Stimulated activated CD8-positive, alpha-beta memory T cell treated with anti-CD3 and anti-CD28 coated beads, Interleukin-7, amount 100 ng/mL, for 48 hours (primary cell): ENCODE measurements at places on chromosomes 7 and 10.

DNA sequence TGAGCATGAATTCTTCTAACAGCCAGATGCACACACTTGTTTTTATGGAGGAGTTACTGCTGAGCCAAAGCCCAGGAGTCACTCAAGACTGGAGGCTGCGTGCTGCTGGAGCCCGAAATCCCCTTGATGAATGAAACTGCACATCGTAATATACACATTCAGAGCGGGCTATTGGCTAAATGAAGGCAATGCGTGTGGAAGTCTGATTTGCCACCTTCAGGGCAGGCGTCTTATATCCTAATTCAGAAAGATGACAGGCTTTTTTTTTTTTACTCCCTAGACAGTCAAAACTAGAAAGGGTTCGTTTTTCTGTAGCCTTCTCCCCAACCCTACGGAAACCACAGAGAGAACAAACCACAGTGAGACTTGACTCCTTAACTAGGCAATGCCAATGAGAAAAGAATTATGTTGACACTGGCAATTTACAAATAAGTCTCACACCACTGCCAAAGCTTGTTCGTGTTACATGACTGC lies 227.2 kb upstream of the KLF14 start:
- DNase-seq: peak; percentile 39

DNA sequence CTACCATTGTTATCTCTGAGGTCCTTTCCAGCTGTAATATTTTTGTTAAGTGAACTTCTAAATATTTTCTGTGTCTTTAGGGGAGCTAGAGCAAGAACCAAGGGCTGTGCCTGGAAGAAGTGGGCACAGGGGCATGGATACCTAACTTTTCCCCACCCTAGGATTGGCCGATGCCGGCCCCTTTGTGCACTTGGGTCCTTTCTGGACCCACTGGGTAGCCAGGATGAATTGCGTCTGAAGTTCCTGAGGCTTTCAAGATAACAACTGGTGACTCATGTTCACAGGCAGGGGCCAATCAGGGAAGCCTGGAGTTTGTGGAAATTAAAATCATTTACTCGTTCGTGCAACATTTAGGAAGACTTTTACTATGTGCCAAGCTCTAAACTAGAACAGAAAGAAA lies 758 bp downstream of the DPCD start:
- DNase-seq: no peak

- no peak for DNase-seq
These were observed 259.0 kb downstream of the CXCL12 start for GRCh38 chr10:44125879-44126278.

- no peak for DNase-seq
These were observed 490.4 kb downstream of the DNAJB6 start for GRCh38 chr7:157827045-157827862.

DNA sequence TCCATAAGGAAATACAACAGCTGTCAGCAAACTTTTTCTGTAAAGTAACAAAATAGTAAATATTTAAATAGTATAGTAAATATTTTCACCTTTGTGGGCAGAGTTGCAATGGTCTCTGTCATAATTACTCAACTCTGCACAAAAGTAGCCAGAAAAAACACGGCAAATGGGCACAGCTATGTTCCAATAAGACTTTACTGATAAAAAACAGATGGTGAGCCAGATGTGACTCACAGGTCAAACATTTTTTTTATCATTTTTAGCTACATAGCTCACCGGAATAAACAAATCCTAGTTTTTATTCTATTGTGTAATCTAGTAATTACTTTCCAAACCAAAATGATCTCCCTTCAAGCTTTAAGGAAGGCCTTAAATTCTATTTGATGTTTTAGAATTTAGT lies 55.3 kb downstream of the NCAPG2 start:
- no peak for DNase-seq

- DNase-seq: no peak
These were observed 37.1 kb downstream of the SNX10 start for GRCh38 chr7:26328498-26329390.

DNA sequence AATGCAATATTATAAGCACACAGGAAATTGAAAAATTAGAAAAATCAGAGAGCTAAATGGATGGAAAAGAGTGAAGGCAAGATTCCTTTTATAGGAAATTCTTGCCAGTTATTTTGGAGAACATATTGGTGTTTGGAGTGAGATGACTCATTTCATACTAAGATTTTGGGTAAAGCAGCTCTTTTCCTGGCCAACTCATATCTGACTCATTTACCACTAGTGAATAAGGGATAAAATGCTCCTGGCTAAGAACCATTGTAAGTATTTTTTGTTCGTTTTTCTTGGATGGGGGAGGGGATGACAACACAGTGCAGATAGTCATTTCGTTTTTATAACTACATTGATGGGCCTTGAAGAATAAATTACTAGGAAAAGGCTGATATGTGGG lies 139.3 kb downstream of the TWIST1 start:
- DNase-seq: no peak

DNA sequence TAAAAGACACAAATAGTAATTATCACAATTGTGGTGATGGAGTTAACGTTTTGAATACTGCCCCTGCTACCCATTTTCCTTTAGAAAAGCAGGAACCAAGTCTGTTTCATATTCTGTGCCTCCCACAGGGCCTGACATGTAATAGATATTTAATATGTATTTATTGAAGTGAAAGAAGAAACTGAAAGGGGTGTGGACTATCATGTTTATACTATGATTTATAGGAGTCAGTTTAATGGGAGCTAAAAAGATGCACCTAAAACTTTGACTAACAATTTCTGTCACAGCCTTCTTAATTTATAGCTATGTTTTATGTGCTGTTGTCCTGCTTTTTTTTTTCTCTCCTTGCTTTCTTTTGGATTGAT lies 24.1 kb upstream of the BHLHA15 start:
- DNase-seq: no peak

DNA sequence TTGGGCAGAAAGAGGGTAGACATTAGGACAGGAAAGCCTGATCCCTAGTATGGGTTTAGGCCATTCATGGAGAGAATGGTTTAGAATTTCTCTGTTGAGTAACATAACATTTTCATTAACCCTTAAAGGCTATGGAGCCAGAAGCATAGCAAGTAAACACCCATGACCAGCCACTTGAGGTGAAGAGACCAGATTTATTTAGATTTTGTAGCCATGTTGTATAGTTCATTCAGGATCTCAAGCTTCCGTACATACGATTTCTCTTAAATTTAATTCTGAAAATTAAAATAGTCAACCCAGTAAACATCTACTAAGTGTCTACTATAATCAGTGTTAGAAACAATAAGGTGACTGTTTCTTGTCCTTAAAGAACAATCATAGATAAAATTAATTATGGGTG lies 51.5 kb downstream of the CPED1 start:
- no peak for DNase-seq

- DNase-seq: no peak
These were observed 346.7 kb upstream of the ANKRD30A start for GRCh38 chr10:36778651-36779050.

DNA sequence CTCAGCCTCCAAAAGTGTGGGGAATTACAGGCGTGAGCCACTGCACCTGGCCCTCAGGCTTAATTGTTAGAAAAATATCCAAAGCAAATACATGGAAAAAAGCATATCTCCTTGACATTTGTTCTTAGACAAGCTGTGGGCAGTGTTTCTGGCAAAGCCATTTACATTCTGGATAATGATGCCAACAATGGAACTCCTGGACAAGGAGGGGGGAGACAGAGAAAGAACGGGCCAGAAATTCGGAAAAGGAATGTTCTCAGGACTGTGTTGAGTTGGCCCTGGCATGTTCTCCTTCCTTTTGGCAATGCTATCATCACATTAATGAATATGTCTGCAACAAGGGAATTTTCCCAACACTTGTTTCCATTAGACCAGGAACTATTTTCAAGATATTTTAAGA lies 88.7 kb downstream of the UBE2H start:
- no peak for DNase-seq

GRCh38 chr7:40346554-40346953 lies 211.7 kb downstream of the SUGCT start:
- no peak for DNase-seq

DNA sequence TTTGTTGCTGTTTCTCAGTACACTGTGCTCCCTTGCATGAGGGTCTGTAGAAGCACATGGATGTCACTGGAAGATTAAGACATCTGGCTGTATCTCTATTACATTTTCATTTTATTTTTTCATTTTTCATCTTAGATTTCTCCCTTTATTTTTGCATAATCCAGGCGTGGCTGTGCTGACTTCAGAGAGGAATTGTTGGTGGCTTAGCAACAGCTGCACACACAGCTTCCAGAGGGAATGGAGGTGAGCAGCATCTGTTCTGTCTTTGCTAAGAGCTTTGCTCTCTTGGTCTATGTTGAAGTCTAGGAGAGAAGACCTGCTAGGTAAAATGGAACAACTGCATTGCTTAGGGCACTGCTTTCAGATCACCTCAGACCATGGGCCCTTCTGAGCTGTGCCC lies 254.4 kb upstream of the SP4 start:
- DNase-seq: no peak

- DNase-seq: no peak
These were observed 1.9 kb downstream of the COX15 start for GRCh38 chr10:99730026-99730425.

DNA sequence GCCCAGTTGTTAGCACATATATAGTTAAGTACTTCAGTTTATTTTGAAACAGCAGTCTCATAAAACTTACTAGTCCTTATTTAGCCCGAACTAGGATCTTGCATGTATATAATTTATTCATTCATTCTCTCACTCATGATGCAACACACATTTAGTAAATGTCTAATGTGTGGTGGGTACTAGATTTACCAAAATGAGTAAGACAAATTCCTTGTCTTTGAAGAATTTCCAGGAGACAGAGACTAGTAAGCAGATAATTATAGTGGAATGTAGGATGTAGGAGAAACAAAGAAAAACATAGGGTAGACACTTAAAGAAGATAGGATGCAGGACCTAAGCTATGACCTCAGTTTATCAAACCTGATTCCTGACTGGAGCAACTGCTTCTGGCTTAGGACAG lies 120.2 kb upstream of the AMPH start:
- DNase-seq: no peak

- no peak for DNase-seq
These were observed 347.8 kb downstream of the IPMK start for GRCh38 chr10:57919864-57920263.

DNA sequence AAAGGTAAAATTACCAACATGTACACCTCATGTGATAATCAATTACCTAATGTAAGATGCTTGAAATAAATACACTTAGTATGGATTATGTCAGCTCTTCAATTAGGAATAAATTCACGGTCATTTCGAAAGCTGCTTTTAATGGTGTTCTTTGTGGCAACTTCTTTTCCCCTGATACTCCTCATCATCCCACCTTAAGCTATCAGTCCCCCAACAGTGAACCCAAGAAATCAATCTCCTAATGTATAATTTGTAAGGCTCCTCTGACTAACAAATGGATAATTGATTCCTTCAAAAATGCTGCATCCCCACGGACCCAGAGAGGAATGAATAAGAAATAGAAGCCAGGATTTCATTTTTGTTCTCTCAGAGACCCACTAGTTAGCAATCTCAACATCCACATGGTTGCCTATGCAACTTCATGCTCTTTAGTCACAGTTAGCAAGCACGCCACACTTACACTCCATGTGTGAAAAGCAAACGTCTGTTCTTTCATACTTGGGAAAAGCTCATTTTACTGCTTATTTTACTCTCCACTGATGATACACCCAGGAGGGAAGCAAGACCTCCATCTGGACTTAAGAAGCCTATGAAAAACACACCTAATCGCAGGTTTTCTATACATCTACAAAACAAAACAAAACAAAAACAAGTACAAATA lies 70.1 kb downstream of the VPS41 start:
- DNase-seq: no peak

- DNase-seq: peak; percentile 61
These were observed 9.8 kb downstream of the SAP25 start for GRCh38 chr7:100563809-100564400.

- no peak for DNase-seq
These were observed 155.0 kb downstream of the SKAP2 start for GRCh38 chr7:26709210-26709990.

GRCh38 chr7:114786455-114786854 lies 135.4 kb upstream of the MDFIC start:
- DNase-seq: no peak

DNA sequence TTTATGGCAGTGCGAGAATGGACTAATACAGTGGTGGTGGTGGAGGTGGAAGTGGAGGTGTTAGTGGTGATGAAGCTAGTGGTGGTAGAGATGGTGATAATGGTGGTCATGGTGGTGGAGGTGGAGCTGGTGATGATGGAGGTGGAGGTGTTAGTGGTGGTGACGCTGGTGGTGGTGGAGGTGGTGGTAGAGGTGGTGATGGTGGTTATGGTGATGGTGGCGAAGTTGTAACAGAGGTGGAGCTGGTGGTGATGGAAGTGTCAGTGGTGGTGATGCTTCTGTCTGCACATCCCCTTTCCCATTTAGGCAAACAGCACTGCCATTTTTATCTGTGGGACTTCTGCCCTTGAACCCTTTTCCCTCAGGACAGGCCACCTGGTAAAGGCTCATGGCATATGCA lies 7.4 kb upstream of the PTPRN2 start:
- no peak for DNase-seq
